ENCODE measurements at places on chromosomes 2 and 18.

- DNase-seq = no peak
Observed at GRCh38 chr18:11668441-11669169, 20.5 kb upstream of the GNAL start.

DNA sequence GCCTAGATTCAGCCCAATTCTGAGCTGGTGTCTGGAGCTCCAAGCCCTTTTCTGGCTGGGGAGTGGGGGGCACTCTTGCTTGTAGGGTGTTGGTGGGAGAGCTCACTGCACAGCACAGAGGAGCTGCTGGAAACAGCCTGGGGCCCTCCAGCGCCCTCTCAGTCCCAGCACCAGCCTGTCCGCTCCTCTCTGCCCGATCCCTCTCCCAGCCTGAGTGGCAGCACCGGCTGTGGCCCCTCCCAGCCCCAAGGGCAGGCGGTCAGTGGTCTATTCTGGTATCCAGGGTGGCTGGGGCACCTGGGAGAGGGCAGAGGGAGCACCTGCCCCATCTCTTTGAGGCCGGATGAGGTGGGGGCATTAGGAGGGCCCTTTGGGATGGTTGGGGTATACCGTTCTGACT is 13.2 kb upstream of the DES start:
- no peak for DNase-seq

GRCh38 chr2:159186462-159186861 is 100.0 kb downstream of the WDSUB1 start:
- DNase-seq = no peak

GRCh38 chr2:15725101-15725781 is 133.6 kb downstream of the DDX1 start:
- no peak for DNase-seq

DNA sequence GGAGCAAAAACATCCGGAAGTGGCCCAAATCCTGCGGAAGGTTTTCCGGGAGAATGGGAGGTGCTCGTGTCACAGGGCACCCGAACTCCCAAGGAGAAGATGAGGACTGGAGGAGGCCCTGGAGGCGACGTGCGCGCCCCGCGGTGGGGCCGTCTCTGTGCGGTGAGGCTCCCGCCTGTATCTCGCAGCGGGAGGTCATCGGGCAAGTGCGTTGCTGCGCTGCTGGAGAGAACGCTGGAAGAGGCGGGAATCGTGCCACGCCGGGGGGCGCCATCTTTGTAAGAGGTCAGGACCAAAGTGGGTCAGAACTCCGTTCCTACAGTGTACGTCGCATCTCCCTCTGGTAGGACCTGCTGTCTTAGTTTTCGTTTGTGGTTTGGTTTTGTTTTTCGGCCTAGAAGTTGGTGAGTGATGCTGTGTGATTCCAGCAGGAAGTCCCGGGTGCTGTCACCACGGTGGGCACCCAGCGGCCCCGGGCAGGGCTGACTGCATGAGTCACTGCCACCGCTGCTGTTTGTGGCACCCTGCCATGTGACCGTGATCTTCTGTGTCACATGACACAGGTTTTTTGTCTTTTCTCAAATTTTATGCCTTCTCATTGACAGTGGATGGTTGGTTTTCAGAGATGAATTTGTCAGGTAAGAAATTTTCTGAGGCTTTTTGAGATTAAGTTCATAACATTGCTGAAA is 21.5 kb upstream of the ATP9B start:
- no peak for DNase-seq

GRCh38 chr2:36287363-36288275 is 68.0 kb upstream of the CRIM1 start:
- DNase-seq = peak; percentile 20

GRCh38 chr2:144529841-144530240 is 9.9 kb upstream of the ZEB2 start:
- DNase-seq = no peak

DNA sequence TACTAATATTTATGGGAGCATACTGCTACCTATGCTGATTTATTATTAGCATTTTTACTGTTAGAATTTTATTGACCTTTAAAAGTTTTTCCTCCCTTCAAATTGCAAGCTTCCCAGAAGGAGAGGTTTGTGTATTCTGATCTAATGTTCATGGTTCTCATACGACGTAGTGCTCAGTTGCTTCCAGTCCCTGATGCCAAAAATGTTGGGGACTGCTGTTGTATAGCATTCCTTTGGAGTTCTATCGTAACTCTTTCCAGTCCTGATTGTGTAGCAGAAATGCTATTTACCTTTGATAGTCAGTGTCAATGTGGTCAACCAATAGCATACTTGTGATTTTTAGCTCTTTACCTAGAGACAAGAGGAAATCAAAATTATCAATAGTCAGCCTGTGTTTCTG is 69.5 kb upstream of the ZSWIM2 start:
- DNase-seq = no peak

DNA sequence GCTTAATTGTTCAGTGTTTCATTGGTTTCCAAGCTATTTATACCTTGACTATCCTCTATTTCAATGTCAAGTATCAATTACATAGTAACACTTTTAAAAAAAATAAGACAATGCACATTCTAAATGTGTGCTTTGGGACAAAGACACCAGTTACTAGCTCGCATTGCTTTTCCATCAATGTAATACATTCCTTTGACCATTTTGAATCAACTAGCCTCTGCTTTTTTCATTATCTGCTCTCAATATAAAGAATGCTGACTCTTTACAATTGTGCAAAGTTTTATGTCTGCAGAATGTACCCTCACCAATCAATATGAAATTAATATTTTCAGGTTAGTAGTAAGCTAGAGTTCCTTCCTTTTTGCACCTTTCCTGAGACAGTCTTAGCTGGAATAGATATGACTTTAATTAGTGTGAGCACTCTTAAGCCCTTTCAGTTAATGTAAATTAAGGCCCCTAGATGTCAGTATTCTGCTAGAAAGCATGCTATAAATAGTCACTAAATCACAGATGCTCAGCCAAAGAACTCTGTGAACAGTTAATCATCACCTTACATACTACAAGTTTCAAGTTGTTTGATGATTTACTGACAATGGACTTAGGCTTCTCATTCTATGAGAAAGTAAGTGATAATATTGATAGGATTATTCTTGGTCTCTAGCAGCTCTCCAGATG is 413.6 kb downstream of the PTH2R start:
- no peak for DNase-seq

DNA sequence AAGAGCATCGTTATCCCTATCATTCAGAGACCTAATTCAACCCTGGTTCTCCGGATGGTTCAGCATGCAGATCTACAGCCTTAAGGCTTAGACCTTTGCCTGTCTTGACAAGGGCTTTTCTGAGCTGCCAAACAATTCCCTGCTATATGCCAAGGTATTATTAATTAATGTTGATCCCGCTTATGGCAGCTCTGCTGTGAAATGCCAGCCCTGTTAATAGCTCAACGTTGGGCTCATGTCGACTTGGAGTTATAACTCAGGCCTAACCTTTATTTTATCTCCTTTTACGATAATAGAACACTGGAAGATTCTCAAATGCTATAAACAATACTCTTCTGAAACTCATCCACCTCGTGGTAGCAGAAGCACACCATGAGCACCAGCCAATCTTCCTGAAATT is 188.6 kb downstream of the TMEM247 start:
- no peak for DNase-seq

- DNase-seq = no peak
Observed at GRCh38 chr2:63661076-63661475, 72.3 kb downstream of the MDH1 start.

GRCh38 chr2:25373269-25373981 is 31.7 kb upstream of the DNMT3A start:
- DNase-seq = no peak

GRCh38 chr18:10482363-10482984 is 28.0 kb downstream of the APCDD1 start:
- no peak for DNase-seq

DNA sequence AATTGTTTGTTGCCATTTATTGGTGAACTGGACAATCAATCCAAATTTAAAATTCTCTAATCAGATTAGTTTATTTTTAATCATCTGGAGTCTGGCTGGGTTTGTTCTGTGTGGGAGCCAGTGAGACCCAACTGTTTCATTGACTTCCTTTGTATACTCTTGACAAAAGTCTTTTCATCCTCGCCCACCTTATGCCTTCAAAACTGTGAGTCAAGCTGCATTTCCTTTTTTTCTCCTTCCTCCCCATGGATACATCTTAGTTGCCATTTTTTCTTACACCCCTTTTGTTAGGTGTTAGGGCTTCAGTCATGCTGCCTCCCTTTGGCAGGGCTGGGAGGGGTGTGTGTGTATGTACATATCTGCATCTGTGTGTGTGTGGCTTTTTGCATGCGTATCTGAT is 117.6 kb downstream of the PRKCE start:
- DNase-seq = no peak

- DNase-seq = no peak
Observed at GRCh38 chr2:73925033-73925704, 1.5 kb upstream of the DGUOK start.

- DNase-seq = no peak
Observed at GRCh38 chr2:235964787-235965390, 203.3 kb downstream of the GBX2 start.

GRCh38 chr2:38438883-38439612 is 62.0 kb upstream of the ATL2 start:
- no peak for DNase-seq

DNA sequence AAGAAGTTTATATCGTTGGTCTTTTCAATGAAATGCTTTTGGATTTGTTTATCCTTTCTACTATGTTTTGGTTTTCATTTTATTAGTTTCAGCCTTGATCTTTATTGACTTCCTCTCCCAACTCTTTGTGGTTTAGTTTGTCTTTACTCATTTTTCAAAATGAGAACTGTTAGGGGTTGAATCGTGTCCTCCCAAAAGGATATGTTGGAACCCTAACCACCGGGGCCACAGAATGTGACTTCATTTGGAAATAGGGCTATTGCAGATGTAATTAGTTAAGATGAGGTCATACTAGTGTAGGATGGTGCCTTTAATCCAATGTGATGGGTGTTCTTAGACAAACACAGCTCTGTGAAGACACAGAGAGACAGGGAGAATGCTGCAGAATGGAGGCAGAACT is 60.4 kb upstream of the IL1R2 start:
- DNase-seq = no peak

DNA sequence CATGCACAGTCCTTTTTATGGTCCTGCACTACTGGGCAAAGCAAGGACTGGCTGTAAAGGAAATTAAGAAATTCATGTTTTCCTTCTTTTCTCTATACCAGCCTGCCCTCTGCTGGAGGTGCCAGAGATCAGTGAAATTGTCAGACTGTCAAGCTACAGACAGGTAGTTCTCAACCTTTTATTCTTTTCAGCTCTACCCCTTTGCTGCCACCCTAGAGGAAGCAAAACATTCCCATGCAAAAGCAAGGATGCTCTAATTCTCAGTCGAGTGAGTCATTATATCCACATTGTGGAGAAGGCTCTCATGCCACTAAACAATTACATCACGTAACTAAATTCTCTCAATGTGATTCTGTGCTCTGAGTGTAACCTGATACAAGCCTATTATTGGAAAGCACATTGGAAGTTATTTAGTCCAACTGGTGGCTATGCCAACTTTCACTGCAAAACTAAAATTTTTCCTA is 25.0 kb upstream of the RAPGEF4 start:
- DNase-seq = peak; percentile 46

GRCh38 chr2:161434118-161434517 is 18.0 kb downstream of the TBR1 start:
- no peak for DNase-seq

- DNase-seq = no peak
Observed at GRCh38 chr18:74604361-74604760, 6.7 kb downstream of the ZNF407 start.

GRCh38 chr2:69013840-69014821 is 1.2 kb downstream of the ANTXR1 start:
- peak; percentile 13 for DNase-seq

- DNase-seq = no peak
Observed at GRCh38 chr2:39821871-39822270, 42.8 kb upstream of the THUMPD2 start.

DNA sequence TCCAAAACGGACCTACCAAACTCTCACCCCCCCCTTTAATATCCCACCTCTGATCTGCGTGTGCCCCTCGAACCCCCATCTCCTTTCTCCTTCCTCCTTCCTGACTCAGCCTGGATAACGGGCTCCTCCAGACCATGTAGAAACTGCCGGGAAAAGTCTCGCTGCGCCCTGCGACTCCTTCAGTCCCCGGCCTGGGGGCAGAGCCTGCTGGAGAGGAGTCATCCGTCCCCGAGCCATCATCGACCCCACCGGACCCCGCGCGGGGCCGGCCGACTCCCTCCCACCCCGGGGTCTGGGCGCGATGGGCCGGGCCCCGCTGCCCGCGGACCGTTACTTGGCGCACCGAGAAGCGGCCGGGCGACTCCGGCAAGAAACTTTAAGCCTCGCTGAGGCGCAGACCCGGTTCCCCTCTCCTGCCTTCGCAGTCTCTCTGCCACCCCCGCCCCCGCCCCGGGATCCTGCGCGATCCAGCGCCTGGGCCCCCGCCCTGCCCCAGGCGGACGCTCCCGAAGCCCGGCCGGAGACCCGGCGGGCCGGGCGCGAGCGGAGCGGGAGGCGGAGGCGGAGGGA is 3.4 kb downstream of the ZEB2 start:
- peak; percentile 38 for DNase-seq

GRCh38 chr2:178865146-178865936 is 58.1 kb upstream of the TTN start:
- DNase-seq = no peak

DNA sequence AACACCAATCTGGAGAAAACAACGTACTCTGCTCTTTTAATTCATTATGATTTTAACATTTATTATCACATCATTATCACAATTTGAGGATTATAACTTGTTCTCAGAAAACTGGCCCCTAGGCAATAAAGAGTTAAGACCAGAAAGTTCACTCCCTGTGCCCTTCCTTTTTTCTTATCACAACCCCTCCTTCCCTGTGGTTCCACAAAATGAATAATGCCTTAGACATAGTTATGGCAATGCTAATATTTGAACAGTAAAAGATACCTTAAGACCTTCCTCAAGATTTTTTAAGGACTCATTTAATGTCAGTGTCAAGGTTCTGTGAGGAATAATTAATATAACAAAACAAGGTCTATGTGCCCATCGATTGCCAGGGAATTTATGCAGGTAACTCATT is 596.2 kb downstream of the ARHGAP15 start:
- DNase-seq = no peak

DNA sequence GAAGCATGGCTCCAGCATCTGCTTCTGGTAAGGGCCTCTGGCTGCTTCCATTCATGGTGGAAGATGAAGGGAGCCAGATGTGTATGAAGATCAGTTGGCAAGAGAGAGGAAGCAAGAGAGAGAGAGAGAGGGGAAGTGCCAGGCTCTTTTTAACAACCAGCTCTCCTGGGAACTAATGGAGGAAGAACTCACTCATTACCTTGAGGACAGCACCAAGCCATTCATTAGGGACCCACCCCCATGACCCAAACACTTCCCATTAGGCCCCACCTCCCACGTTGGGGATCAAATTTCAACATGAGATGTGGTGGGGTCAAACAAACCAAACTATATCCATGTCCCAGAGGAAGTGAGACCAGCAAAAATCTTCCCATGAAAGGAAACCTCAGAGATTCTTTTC is 124.8 kb upstream of the SIX2 start:
- DNase-seq = no peak

All from stimulated activated CD4-positive, alpha-beta T cell treated with anti-CD3 and anti-CD28 coated beads, Interleukin-2, amount 100 ng/mL, for 24 hours (primary cell).